ENCODE measurements at places on chromosomes 6 and 20. TPM values are rescaled to one million over a fixed set of nuclear protein-coding genes. Genes with fewer than 3 reads are reported as not detected.

- DNase-seq = no peak
Observed at GRCh38 chr20:6632187-6632586, 135.3 kb upstream of the BMP2 start.

DNA sequence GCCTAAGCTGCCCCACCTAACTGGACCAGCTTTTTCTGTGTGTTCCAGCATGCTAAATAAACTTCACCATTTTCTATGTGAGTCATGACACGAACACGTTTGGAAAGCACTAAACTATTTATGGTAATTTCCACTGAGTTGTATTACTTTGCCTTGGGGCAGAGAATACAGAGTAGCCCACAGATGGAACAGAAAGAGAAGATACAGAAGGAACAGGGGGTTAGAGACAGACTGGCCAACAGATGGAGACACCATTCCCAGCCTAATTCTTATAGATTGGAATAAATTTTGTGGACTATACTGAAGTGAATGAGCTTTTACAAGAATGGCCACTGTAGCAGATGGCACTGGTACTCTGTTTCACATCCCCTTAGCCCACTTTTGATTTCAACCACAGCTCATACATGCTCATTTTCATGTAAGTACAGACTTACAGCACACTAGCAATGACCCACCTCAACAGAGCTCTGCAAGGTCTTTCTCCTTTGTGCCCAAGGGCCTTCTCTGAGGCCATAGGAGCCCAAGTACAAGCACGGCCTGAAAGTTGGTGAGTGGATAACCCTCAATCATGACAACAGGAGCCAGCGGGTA lies 13.1 kb upstream of the NT5DC1 start:
- no peak for DNase-seq

GRCh38 chr6:168116975-168117899 lies 38.2 kb upstream of the FRMD1 start:
- no peak for DNase-seq

The SLC32A1 gene
- total RNA-seq = not detected

The CASP8AP2 gene
- 37.3 TPM for total RNA-seq

The UST gene
- total RNA-seq = 0.90 TPM
